ENCODE measurements at places on chromosomes 4 and X.

GRCh38 chrX:49073601-49074575 lies at the start of gene PRAF2:
PRAF2 (minus strand) TSS chrX:49074002; CDS start chrX:49073987, 15 bp downstream.
- DNase-seq: peak; percentile 64

GRCh38 chr4:64518600-64518999 lies 109.3 kb upstream of the TECRL start:
- DNase-seq: no peak

GRCh38 chrX:48548871-48549270 lies 9.4 kb downstream of the TBC1D25 start:
- no peak for DNase-seq

DNA sequence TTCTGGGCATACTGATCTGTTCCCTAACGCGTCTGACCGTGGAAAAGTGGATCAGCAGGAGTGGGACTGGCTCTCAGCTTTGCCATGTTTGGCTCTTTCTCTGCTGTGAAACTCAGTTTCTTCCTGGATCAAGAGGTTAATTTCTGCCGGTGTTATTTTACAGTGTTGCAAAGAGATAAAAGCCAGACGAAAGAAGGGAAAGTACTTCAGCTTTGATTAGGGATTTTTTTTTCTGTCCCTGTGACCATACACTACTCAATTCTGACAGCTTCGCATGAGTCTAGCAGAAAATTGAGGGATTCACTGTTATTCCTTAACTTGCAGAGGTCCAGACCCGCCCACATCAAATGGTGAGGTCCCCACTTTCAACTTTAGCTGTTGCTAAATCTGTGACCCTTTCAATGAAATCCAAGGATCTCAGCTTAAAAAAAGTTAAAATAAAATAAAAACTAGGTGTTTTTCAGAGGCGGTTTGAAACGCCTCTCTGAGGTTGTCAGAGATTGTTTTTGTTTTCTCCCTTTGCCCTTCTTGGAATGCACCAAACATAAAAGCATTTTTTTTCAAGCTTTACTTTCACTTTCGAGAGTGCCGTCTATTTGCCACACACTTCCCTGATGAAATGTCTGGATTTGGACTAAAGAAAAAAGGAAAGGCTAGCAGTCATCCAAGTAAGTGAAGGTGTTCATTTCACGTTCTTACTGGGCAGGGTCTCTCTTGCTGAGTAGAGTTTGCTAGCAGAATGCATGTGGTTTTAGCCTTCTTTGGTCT lies at the start of gene TLR3:
Gene TLR3, plus strand, starts transcription at position 576 of the 768 bp plus-strand sequence. CDS start 7,464 bp downstream, outside the sequence.
- no peak for DNase-seq

DNA sequence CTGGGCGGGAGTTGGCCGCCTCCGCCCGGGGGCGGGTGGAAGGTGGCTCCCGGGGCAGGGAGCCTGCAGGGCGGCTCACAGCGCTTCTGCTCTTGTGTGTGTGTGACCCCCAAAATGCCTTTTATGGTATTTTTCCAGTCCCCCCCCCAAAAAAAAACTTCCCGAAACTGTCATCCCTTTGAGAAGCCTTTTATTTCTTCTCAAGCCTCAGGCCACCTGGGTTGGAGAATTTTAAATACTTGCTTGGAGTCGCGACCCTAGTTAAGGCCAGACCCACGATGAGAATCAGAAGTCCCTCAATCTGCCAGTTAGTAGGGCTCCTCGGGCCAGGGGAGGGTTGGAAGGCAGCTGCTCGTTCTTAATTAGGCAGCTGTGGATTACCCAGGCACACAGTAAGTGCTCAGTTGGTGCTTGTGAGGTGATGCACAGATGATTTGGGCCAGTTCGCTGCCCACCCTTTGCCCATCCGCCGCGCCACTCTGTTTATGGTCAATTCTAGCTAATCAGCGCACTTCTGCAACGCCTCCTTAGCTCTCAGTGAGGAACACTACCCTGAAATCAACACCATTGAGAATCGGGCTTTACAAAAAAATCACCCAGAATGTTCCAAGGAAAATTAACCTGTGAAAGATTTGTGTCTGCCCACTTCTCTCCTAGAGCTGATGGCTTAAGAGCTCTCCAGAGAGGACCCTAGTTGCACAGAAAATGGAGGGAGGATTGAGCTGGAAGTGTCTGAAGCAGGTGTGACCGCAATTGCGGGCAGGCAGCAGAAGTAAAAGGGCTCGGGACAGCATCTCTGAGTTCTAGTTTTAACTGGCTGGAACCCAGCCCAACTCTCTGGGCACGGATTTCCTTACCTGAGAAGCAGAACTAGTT lies 648 bp upstream of the SCD5 start:
- DNase-seq: no peak

GRCh38 chr4:81166458-81167160 lies 48.4 kb downstream of the PRKG2 start:
- no peak for DNase-seq

DNA sequence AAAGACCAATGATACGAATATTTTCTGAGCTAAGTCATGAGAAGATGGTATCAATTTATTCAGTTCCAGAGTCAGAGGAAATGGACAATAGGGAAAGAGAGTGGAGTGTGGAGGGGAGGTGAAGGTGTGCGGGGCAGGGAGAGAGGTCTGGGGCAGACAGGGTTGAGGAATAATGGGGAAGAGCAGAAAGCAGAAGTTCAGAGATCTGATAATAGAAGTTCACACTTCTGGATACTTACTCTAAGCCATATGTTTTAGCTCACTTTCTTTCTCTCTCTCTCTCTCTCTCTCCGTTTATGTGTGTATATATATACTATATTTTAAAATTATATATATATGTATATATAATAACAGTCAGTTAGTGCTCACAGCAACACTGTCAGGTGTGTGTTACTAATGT lies 40.4 kb downstream of the FOXR2 start:
- DNase-seq: no peak

- no peak for DNase-seq
Observed at GRCh38 chr4:74933562-74934015, 673 bp downstream of the PARM1 start.

DNA sequence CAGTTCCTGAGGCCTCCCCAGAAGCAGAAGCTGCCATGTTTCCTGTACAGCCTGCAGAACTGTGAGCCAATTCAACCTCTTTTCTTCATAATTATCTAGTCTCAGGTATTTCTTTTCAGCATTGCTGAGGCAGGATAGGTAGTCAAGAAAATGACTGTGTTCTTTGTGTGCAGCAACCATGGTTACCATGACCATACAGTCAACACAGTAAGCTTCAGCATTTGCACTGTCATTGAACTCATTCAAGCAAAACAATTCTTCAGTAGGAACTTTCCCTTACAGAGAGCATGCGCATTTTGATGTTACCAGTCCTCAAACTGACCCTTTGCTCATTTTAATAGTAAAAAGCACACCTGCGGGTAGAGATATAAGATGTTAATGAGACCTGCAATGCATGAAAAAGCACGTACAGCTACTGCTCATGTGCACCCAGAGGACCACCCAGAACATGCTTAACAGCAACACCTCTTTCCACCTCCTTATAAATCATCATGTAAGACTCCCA lies 180.8 kb downstream of the PRKX start:
- DNase-seq: no peak

DNA sequence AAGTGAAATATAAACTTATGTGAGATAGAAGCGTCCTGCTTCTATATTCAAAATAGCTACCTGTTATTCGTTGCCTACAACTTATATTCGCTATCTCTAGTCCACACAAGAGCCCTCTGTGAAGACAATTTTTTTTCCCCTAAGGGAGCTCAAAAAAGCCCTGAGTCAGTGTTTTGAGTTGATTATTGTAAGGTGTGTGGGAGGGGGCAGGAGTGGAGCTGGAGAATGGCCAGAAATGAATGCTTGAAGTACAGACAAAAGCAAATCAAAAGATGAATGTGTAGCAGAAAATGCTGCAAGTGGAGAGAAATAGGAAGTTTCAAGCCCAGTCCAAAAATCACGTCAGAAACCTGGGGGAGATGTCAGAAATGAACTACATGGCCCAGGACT lies 655.0 kb upstream of the LCORL start:
- DNase-seq: no peak

DNA sequence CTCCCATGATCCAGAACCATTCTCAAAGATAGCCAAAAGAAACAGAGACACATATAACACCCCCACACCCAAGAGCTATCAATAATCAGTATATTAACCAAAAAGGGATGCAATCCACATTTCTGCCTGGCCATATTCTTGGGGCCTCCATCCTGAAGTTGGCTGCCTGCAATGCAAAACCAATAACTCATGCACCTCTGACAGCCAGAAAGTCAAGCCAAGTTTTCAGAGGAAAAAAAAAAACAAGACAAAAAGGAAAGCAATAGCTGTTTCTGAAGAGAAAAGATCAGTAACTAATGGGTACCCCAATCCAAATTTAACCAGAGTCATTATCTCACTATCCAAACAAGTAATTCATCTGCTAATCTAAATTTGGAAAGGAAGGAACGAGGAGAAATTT lies 7.3 kb upstream of the PRDM5 start:
- DNase-seq: no peak

- no peak for DNase-seq
Observed at GRCh38 chrX:153674219-153674851, 722 bp upstream of the PNCK start.

GRCh38 chrX:21847342-21847741 lies 7.9 kb downstream of the MBTPS2 start:
- no peak for DNase-seq

DNA sequence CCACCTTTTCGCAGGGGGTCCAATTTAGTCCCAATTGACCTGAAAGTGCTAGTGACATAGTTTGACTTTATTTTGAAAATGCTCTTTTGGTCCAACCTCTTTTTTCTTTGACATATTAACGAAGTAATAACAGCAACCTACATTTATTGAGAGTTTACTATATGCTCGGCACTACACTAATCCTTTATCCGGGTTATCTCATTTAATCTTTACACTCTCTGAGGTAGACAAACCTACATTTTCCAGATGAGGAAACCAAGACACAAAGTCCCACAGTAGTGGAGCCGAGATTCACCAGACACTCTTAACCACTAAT lies 307 bp upstream of the ATRX start:
- DNase-seq: no peak

DNA sequence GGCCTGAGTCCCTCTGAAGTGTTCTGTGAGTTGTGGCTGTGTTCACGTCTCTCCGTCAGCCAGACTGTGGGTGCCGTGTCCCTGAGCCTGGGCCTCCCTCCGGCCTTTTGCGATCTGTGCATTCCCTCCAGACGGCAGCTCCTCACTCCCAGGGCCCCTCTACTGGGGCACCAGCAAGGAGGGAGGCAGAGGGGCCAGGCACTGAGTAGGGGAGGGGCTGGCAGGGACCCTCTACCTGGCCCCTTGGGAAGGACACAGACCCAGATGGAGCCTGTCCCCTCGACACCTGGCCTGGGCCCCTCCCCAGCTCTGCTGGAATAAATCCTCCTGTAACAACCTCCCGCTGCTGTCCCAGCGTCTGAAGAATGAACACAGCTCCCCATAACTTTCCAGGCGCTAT lies 110.0 kb upstream of the NKX1-1 start:
- no peak for DNase-seq

DNA sequence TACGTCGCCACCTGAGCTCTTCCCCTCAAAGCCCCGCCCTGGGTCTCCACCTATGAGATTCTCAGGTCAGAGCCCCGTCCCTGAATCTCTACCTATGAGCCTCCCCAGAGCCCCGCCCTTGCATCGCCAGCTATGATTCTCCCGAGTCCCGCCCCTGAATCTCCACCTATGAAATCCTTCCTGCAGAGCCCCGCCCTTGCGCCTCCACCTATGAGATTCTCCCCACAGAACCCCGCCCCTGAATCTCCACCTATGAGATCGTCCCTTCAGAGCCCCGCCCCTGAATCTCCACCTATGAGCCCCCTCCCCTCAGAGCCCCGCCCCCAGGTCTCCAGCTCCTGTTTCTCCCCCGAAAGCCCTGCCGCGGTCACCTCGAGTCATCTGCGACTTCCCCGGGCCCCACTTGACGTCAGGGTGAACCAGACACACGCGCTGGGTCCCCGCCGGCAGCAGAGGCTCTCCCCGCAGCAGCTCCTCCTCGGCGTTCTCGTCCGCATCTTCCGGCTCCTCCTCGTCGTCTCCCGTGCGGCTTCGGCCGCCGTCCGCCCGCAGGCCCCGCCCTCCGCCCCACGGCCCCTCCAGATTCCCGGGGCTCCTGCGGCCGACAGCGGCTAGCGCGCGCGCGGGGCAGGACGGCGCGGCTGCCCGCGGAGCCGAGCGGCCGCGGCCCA lies 393 bp downstream of the GTPBP6 start:
- DNase-seq: peak; percentile 48

DNA sequence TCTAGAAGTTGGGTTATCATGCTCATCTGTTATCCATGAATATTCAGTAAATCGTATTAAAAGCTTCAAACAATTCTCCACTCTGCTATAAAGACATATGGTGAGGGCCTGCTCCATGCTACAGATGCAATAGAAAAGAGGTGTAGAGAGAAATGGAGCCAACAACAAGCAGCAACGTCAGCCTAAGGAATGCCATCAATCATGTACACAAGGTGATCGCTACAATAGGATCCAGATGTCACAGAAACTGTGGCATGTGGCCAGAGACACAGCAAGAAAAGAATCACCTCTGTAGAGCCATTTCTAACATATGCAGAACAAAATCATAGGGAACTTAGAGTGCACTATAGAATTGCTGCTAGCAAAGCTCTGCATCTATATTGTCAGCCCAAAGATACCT lies 1188.1 kb downstream of the PCDH7 start:
- DNase-seq: no peak

- DNase-seq: no peak
Observed at GRCh38 chr4:147052361-147052760, 106.7 kb upstream of the TTC29 start.

- no peak for DNase-seq
Observed at GRCh38 chr4:8279321-8280157, 10.0 kb downstream of the HTRA3 start.

- no peak for DNase-seq
Observed at GRCh38 chr4:932713-933070, 432 bp downstream of the TMEM175 start.

- DNase-seq: no peak
Observed at GRCh38 chr4:94497690-94498089, 45.9 kb downstream of the PDLIM5 start.

DNA sequence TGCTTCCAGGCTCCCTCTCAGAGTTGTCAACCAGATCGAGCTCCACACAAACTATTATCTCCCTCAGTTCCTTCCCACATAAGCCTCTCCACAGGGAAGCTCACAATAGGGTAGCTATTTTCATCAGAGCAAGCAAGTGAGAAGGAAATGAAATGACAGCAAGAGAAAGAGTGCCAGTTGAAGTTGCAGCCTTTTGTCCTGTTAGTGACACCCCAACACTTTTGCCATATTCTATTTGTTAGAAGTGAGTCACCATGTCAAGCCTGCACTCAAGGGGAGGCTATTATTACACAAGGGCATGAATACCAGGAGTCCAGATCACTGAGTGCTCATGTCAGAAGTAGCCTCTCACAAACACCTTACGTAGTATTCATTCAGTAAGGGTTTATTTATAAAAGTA lies 266.3 kb upstream of the NOCT start:
- DNase-seq: no peak

DNA sequence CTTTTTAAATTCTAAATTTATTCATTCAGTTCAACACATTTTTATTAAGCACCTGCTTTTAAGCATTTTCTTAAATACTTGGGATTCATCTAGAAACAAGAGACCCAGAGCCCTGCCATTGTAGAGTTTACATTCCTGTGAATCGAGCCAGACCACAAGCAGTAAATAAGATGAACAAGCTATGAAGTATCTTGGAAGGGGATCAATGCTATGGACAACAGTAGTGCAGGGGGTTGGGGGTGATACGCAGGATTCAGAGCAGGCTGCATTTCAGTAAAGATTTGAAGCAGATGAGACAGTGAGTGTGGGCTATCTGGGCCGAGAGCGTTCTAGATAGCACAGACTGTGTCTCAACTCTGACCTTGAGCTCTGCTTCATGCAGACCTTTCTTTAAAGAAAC lies 35.1 kb downstream of the CLDN22 start:
- DNase-seq: no peak

GRCh38 chr4:81494031-81494431 lies 22.3 kb upstream of the RASGEF1B start:
- no peak for DNase-seq
